Fibroblast of skin of abdomen (primary cell): ENCODE measurements at places on chromosomes 5 and 9.

GRCh38 chr5:39040875-39041274 lies 33.3 kb downstream of the RICTOR start:
- DNase-seq = no peak

GRCh38 chr5:63101870-63102269 lies 523.3 kb downstream of the LRRC70 start:
- DNase-seq = no peak

DNA sequence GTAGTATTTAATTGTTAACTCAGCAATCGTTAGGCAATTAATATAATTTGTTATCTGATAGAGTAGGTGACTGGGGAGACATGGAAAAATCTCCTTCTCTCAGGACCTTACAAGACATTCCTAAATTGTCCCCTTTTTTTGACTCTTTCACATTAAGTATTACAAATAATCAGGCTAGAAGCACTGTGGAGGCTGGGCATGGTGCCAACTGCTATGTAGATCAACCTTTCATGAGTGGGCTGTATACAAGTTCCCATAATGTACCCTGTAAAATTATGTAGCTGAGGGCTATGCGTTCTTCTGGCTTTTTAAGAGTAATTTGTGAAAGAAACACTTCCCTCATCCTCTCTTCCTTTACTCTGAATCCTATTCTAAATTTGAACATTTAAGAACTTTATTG lies 140.2 kb downstream of the NFIB start:
- DNase-seq = no peak

GRCh38 chr9:132486706-132487350 lies 76.8 kb downstream of the CFAP77 start:
- DNase-seq = no peak

- no peak for DNase-seq
These were observed 39.0 kb upstream of the NSMF start for GRCh38 chr9:137497921-137498719.

DNA sequence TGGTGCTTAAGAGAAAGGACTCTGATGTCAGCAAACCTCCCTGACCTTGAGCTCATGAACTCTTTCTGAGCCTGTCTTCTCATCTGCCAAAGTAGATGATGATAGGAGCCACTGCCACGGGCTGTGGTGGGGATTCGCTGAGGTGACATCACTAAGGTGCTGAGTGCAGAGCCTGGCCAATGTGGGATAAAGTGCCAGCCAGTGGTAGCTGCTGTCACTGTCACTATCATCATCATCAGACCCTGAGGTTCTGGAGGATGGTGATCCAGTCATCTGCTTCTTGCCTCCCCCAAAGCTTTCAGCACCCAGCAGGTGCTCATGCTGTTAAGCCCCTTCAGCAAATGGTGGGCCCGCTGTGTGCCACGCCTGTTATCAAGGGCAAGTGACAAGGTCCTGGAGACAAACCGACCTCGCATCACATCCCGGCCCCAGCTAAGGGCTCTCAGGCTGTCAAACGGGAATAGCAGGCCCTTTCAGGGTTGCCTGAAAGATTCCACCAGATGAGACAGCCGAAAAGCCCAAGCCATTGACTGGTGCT lies 6.4 kb downstream of the FPGS start:
- no peak for DNase-seq

GRCh38 chr5:81363093-81363871 lies 30.7 kb downstream of the ACOT12 start:
- no peak for DNase-seq

DNA sequence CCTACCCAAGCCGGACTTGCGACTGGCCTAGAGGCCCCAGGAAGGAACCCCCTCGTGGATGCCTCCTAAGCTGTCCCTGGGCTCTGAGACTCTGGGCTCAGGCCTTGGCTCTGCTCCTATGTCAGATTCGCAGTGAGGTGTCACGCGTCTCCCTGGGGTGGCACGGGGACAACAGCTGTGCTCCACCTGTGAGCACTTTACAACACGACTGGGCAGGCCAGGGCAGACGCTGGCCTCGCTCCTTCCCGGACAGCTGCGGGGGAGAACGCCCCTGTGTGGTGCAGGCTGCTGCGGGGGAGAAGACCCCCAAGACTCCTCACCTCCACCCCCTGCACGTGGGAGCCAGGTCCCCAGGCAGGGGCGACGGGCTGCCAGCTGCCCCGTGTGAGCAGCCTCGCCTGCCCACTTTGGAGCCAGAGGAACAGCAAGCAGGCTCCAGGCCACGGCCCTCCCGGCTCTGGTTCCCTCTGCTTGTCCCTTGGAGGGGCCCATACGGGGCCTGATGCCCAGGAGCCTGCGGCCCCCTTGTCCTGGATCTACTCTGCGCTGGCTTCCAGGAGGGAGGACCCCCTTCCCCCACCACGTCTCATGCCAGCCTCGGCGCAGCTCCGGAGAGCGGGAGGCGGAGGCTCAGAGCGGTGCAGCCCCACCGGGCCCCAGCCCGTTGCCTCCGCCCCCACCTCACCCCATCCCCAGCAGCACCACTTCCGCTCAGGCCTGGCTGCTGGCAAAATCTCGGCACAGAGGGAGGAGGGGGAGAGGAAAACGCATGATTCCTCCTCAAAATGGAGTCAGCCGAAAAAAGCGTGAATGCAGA lies 36.0 kb downstream of the SARDH start:
- peak; percentile 73 for DNase-seq

- DNase-seq = no peak
These were observed 2.3 kb upstream of the TSSK1B start for GRCh38 chr5:113437111-113437510.

GRCh38 chr5:121478636-121479035 lies 373.0 kb upstream of the FTMT start:
- no peak for DNase-seq

- DNase-seq = peak; percentile 1
These were observed 139.9 kb downstream of the PIP5K1B start for GRCh38 chr9:68844631-68845612.

GRCh38 chr5:110580625-110581024 lies 145.8 kb downstream of the TMEM232 start:
- DNase-seq = peak; percentile 52

GRCh38 chr5:169440107-169440705 lies 139.3 kb upstream of the SLIT3 start:
- DNase-seq = no peak

GRCh38 chr9:131946180-131946579 lies 133.5 kb downstream of the MED27 start:
- no peak for DNase-seq

DNA sequence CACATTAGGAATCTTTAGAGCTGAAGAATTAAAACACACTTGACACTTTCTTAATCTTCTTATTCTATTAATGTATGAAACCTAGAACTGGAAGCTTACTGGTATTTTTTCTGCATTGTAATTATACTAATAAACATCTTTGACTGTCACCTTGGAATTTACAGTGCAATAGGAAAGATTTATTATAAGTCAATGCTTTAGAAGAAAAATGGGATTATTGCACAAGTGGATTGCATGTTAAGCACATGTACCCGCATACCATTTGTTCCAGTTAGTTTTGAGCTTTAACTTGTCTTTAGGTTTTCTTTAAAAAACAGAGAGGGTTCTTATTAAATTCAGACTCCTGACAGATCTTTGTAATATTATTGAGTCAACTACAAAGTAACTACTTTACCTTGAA lies 278.5 kb downstream of the CCDC171 start:
- peak; percentile 45 for DNase-seq

DNA sequence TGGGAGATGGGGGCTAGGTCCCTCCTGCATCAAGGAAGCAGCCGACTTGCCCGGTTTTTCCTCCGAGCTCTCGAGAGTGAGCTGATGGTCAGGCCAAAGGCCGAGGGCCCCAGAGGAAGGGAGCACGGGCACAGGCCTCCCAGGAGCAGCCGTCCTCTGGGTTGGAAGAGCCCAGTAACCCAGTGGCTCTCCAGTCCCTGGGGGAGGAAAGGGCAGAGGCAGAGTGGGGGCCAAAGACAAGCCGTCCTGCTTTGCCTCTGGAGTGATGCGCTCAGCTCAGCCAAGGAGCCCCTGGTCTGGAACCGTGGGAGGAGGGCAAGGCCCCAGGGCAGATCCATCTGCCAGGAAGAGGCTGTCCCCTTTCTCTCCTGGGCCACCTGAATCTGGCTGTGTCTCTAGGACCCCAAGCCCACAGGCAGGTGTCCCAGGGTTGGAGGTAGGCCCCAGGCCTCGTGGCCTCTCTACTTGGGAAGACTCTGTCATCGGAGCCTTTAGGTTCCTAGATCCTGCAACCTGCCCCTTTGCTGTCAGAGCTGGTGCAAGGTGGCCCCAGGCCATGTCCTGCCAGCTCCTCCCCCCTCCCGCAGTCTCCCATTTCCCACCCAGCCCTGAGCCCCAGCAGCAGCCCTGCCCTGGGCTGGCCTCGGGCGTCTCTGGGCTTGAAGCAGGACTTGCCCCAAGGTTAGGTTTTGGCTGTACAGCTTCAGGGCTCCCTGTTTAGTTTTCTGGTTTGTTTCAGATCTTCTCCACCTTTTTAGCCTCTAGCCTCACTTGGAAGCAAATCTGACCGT lies 224.1 kb downstream of the CACNA1B start:
- no peak for DNase-seq

- DNase-seq = peak; percentile 89
These were observed 72.7 kb upstream of the NREP start for GRCh38 chr5:111829701-111830100.

GRCh38 chr5:159185773-159186172 lies 23.6 kb downstream of the RNF145 start:
- no peak for DNase-seq

DNA sequence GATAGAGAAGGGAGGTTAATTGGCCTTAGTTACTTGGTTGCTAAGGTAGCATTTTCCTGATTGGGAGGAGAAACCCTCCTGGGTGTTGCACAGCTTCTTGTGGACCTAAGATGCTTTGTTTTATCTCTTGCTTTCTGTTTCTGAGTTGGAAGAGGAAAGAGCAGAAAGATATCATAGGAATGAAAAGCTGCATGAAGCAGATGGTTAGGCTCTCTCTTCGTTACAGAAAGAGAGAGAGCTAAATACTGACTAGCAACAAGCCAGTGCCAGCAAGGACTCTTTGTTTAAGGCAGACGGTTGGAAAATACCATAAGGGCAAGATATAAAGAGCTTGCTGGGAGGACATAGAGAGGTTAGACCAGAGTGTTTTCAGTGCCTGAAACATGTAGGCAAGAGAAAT lies 103.1 kb downstream of the ATG10 start:
- DNase-seq = no peak

GRCh38 chr5:136192015-136192525 lies 892 bp downstream of the SMIM32 start:
- no peak for DNase-seq

GRCh38 chr5:149203921-149204441 lies 62.7 kb downstream of the ABLIM3 start:
- peak; percentile 47 for DNase-seq

- no peak for DNase-seq
These were observed 172.0 kb downstream of the NSG2 start for GRCh38 chr5:174217527-174217926.

- DNase-seq = no peak
These were observed 119.4 kb downstream of the TTC39B start for GRCh38 chr9:15187589-15187988.

GRCh38 chr5:77846422-77847128 lies 70.4 kb upstream of the TBCA start:
- DNase-seq = no peak

GRCh38 chr5:171397190-171397589 lies 9.5 kb downstream of the NPM1 start:
- DNase-seq = no peak

- no peak for DNase-seq
These were observed 24.2 kb downstream of the COL27A1 start for GRCh38 chr9:114179516-114179915.

- DNase-seq = no peak
These were observed 205.3 kb upstream of the HAPLN1 start for GRCh38 chr5:83925955-83926337.

DNA sequence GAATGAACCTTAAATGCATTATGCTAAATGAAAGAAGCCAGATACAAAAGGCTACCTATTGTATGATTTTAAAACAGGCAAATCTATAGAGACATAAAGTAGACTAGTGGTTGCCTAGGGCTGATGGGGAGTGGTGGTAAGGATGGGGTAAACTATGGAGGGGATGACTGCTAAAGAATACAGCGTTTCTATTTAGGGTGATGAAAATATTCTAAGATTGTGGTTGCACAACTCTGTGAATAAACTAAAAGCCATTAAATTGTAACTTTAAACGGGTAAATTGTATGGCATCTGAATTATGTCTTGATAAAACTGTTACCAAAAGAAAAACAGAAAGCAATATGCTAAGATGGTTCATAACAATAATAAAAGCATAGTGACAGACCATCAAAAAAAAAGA lies 21.4 kb downstream of the KLHL3 start:
- no peak for DNase-seq

DNA sequence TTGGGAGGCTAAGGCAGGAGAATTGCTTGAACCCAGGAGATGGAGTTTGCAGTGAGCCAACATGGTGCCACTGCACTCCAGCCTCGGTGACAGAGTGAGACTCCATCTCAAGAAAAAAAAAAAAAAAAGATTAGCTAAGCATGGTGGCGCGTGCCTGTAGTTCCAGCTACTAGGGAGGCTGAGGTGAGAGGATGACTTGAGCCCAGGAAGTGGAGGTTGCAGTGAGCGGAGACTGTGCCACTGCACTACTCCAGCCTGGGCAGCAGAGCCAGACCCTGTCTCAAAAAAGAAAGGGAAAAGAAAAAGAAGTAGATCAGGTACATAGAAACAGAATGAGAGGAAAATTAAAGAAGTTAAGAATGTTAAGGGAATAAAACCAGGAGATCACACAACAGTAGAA lies 927.1 kb upstream of the DMAC1 start:
- DNase-seq = no peak

DNA sequence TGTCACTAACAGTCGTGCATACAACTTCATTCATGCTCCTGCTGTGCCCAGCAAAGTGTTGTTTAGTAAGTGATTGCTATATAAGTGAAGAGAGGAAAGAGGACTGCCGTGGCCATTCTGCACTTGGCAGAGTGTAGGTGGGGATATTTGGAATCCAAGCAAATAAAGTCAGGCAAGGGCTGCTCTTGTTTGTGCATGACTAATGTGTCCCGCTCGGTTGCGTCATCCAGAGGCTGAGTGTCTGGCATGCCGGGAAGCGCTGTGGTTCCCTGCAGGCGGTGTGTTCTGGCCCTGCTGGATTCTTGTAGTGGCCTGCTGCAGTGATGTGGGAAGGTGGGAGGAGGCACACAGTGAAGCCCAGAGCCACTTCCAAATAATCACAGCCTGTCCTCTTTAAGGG lies 136.9 kb upstream of the ANKH start:
- peak; percentile 96 for DNase-seq

- DNase-seq = peak; percentile 85
These were observed 1.7 kb upstream of the SLIT3 start for GRCh38 chr5:169302491-169303118.

- DNase-seq = no peak
These were observed 34.2 kb downstream of the TMEM245 start for GRCh38 chr9:109085510-109085909.

DNA sequence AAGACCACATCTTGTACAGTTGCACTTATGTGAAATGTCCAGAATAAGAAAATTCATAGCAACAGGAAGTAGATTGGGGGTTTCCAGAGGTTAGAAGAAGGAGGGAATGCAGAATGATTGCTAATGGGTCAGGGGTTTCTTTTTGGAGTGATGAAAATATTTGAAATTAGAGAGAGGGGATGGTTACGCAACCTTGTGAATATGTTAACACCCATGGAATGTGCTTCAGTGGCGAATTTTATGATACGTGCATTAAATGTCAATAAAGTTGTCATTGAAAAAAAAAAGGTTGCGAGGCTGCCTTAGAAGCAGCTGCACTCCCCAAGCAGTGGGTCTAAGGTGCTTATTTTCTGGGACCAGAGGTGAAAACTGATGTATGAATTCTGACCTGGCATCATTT lies 64.4 kb upstream of the SUB1 start:
- peak; percentile 72 for DNase-seq

GRCh38 chr9:103458826-103459225 lies 463.7 kb downstream of the CYLC2 start:
- DNase-seq = no peak
